ENCODE measurements at places on chromosomes 11 and 22. TPM values are rescaled to one million over a fixed set of nuclear protein-coding genes. Genes with fewer than 3 reads are reported as not detected.

Gene PLEKHB1
- 0.87 TPM for total RNA-seq

Gene SYNGR1
- 24.2 TPM for total RNA-seq

Gene ADAMTS15
- 5.7 TPM for total RNA-seq

Gene LSP1
- 23.7 TPM for total RNA-seq

Gene CENPM
- total RNA-seq, result 8.7 TPM

Gene RFPL2
- total RNA-seq, result not detected

Gene ZP1
- not detected for total RNA-seq

Gene PNPLA5
- not detected for total RNA-seq

Gene VPREB1
- total RNA-seq, result not detected

Gene FUT4
- total RNA-seq, result 1.5 TPM

Gene PANX3
- total RNA-seq, result not detected

Gene CRYBA4
- not detected for total RNA-seq

Gene TRIM48
- total RNA-seq, result not detected

Gene BATF2
- 0.76 TPM for total RNA-seq

Gene CHADL
- total RNA-seq, result 4.5 TPM

Gene TMPRSS5
- not detected for total RNA-seq

Gene NECTIN1
- 72.5 TPM for total RNA-seq

Gene GLB1L3
- under 0.01 TPM for total RNA-seq

Gene FGF3
- total RNA-seq, result not detected

Gene PLAAT2
- not detected for total RNA-seq

Gene SPTBN2
- total RNA-seq, result 145 TPM

Gene ATG16L2
- 46.5 TPM for total RNA-seq

Gene TEAD1
- total RNA-seq, result 75.2 TPM

Gene MS4A6A
- 87.7 TPM for total RNA-seq

Gene HEPACAM
- not detected for total RNA-seq

Gene TEX54
- total RNA-seq, result not detected

Gene MICALL1
- 106 TPM for total RNA-seq

Gene C11orf87
- 0.09 TPM for total RNA-seq
